ENCODE measurements at places on chromosomes 2 and 18. TPM values are rescaled to one million over a fixed set of nuclear protein-coding genes. Genes with fewer than 3 reads are reported as not detected.

Gene ERCC3
- polyA plus RNA-seq: 42.1 TPM

Gene SAG
- polyA plus RNA-seq: not detected

Gene DNMT3A
- polyA plus RNA-seq: 12.1 TPM

Gene DUSP2
- 0.48 TPM for polyA plus RNA-seq

Gene C2orf66
- polyA plus RNA-seq: not detected

Gene CDK15
- 0.80 TPM for polyA plus RNA-seq

Gene SLC9A2
- polyA plus RNA-seq: 0.24 TPM

Gene TMEM87B
- polyA plus RNA-seq: 8.9 TPM

Gene PRSS56
- polyA plus RNA-seq: 0.07 TPM

Gene ACTG2
- polyA plus RNA-seq: 14.1 TPM

Gene RBFA
- polyA plus RNA-seq: 26.0 TPM

Gene RNF144A
- polyA plus RNA-seq: 13.0 TPM

Gene ARHGAP25
- 10.1 TPM for polyA plus RNA-seq

Gene PIEZO2
- 0.88 TPM for polyA plus RNA-seq

Gene GPR55
- polyA plus RNA-seq: 0.07 TPM

Gene GREB1L
- 0.61 TPM for polyA plus RNA-seq

Gene CRIM1
- polyA plus RNA-seq: 10.8 TPM

Gene IL1RL1
- 17.4 TPM for polyA plus RNA-seq

Gene PLGLB1
- polyA plus RNA-seq: 0.81 TPM

Gene CD207
- 0.07 TPM for polyA plus RNA-seq

Gene EPHA4
- polyA plus RNA-seq: 6.4 TPM

Gene MAL
- polyA plus RNA-seq: 1.2 TPM

Gene SPEG
- polyA plus RNA-seq: 4.3 TPM

Gene C2orf78
- polyA plus RNA-seq: 0.08 TPM

Gene IGFBP2
- polyA plus RNA-seq: 14.8 TPM

Gene GAREM1
- 3.5 TPM for polyA plus RNA-seq

Gene CCBE1
- polyA plus RNA-seq: 12.0 TPM

Gene WNT10A
- polyA plus RNA-seq: not detected

Gene CYTIP
- polyA plus RNA-seq: 2.5 TPM

Gene PSTPIP2
- polyA plus RNA-seq: 7.0 TPM

Data from adrenal gland (tissue), 19 donors.